Calu3 (cell line): ENCODE measurements at places on chromosomes 2 and 18.
A peak's percentile ranks its signal among the peaks of the same experiment; 100 is the strongest.

- DNase-seq: no peak
These were observed 29.3 kb upstream of the ACAA2 start for GRCh38 chr18:49842656-49843055.

GRCh38 chr2:50726186-50726585, 305.7 kb downstream of the NRXN1 start:
- no peak for DNase-seq

GRCh38 chr18:50065039-50065438, 129.9 kb downstream of the MYO5B start:
- DNase-seq: no peak

DNA sequence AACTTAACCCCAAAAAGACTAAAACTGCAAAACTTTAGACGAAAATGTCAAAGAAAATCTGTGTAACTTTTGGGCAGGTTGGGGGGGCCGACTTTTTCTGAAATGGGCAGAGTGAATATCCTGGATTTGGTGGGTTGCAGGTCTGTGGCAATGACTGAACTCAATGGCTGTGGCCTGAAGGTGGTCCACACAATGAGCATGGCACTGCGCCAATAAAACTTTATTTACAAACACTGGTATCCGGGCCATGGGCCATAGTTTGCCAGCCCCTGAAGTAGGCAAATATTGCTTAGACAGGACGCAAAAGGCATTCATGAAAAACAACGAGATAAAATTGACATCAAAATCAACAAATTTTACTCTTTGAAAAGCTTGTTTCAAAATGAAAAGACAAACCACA, 66.2 kb downstream of the RTP5 start:
- DNase-seq: no peak

- DNase-seq: no peak
These were observed 631.2 kb downstream of the CPS1 start for GRCh38 chr2:211187602-211188001.

DNA sequence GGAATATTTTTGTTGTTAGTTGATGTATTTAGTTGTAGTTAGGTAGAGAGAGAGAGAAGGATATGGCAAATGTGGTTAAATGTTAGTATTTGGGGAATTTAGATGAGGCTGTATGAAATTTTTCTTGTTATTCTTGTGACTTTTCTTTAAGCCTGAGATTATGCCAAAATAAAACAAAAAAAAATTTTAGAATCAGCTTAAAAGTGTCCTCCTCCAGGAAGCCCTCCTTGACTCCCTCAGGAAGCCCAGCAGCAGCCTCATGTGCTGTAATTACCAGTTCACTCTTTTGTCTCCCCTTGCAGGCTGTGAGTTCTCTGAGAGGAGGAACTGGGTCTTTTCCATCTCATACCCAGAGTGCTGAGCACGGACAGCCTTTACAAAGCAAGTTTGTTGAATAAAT, 243.5 kb downstream of the TFCP2L1 start:
- DNase-seq: no peak

DNA sequence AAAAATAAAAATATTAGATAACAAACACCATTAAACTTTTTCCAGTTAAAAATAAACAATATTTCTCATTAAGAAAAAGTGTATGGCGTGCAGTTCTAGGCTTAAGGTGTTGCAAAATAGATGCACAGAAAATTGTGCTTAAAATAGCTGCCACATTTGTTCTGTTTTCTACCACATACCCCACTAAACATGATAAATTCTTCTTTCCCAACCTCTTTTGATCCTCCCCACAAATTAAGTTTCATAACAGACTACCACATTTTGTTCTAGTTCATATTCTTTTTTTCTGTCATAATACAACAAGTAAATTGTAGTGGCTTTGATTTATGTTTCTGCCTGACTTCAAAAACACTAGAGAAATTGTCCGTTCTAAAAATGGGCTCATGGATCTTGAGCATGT, 64.5 kb downstream of the ARHGAP28 start:
- DNase-seq: no peak

DNA sequence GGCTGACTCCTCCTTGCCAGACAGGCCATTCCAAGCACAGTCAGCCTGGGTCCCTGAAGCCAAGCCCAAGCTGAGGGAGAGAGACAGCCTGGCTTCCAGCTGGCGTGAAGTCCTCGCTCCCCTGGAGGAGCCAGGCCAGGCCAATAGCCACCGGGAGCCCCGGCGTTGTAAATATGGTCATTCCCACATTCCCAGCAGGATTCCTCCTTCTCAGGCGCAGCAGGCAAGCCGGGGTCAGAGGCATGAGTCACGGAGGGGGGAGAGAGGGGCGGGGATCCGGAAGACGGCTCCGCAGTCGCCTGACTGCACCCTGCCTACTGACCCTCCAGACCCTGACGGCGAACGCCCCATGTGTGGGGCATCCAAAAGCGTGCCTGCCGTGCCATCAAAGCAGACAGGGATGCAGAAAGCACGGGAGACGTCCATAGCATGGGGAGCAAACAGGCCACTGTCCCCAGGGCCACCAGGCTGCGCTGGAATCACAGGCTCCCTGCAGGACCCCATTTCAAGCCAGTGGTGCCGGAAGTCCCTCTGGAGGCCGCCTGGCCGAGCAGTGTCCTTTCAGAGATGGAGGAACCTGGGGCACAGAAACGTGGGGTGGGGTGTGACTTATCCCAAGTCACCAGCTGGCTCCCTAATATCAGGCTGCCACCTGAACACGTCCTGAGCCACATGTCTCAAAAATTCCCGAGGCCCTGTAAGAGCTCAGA, 48.2 kb downstream of the TWIST2 start:
- peak; percentile 31 for DNase-seq

- peak; percentile 61 for DNase-seq
These were observed 5.6 kb downstream of the PAX8 start for GRCh38 chr2:113273027-113273551.

GRCh38 chr18:29418136-29418535, 1241.2 kb upstream of the CDH2 start:
- DNase-seq: no peak

DNA sequence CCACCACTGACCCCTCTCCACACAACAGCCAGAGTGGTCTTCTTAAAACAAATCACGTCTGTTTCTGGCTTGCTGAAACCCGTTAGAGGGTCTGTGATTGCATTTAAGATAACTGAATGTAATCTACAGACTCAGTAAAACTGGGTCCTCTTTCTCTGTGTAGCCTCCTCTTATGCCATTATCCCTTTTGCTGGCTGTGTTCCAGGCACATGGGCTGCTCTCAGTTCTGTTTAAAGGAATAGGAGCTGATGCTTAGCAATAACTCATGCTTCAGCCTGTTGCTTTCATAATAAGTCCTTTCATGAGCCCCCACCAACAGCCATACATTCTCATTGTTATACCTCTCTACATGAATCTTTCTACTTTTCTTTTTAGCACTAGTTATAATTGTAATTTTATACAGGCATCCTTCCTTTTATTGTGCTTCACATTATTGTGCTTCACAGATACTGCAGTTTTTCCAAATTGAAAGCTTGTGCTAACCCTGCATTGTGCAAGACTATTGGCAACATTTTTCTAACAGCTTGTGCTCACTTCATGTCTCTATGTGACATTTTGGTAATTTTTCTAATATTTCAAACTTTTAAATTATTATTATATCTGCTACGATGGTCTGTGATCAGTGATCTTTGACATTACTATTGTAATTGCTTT, 782.6 kb downstream of the MBD2 start:
- no peak for DNase-seq

GRCh38 chr18:55999641-56000040, 411.6 kb upstream of the TCF4 start:
- DNase-seq: no peak

DNA sequence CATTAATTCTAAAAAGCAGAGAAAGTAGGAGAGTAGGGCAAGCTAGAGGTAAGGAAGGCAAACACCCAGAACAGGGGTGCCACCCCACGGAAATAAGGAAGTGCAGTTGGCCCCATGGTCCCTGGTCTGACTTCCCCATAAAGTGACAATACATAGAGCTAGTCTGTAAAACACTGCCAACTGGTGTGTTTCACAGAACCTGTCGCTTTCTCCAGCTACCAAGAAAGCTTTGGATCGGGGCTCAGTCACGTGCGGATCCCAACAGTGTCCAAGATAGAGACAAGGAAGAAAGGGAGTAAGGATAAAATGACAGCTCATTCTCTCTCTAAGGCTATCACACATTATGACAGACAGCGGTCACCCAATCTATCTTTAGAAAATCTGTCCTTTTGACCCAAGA, 36.4 kb downstream of the TBC1D8 start:
- no peak for DNase-seq

GRCh38 chr2:165456027-165456426, 13.5 kb upstream of the CSRNP3 start:
- DNase-seq: no peak

- DNase-seq: no peak
These were observed 16.0 kb downstream of the CD28 start for GRCh38 chr2:203722411-203722810.

DNA sequence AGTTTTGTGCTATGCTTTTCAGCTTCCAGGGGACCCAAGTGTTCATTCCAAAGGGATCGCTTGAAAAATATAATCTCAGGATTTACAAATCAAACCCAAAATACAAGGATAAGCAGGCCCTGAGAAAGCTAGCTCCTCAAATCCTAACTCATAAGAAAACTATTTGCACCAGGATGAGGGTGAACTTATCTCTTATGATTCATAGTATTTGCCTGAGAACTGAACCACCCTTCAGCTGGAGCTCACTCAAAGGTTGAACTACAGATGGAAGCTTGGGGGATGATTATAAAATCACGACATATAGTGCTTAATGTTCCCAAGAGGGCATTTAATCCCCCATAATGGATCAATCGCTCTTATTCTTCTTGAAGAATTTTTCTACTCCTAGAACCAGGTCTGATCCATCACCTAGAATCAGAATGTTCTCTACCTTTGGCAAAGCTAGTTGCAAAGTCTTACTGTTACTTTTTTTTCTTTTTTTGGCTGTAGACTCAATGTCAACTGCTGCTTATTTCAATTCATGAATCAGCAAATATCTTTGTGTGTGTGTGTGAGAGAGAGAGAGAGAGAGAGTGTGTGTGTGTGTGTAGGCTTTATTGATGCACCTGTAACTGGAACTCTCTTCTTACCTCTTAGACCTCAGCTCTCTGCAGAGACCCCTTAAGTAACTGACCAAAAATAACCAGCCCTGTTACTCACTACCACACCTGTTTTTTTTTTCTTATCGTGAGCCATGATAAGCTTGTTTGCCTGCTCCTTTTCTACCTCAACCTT, 44.8 kb downstream of the ARL4C start:
- no peak for DNase-seq

DNA sequence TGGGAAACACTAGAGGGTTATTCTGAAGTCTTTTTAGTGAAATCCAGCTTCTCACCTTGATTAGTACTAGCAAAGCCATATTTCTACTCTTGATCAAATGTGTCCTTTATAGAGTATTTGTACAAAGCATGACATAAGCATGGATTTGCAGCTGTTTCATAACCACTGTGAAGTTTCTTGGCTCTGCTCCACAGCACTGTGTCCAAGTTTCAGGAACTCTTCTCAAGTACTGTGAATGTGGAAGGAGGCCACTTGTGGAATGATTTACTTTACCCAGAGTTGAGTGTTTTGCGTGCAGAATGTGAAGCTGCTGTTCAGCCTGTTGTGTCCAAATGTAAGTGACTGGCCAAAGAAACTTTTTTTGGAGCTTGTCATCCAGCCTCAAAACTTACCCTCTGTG, 16.2 kb upstream of the MAPRE2 start:
- no peak for DNase-seq

DNA sequence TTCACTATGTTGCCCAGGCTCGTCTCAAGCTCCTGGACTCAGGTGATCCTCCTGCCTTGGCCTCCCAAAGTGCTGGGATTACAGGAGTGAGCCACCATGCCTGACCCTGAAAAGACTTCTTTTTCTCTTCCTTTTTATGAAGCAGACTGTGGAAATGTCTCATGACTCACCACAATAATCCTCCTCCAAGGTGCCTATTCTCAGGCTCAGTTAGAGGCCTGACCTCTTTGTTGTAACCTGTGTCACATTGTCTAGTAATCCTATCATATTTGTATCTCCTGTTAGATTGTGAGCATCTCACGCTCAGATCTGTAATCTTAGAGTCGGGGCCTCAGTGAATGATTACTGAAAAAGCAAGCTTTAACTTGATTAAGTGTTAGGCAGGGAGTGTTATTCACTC, 18.3 kb upstream of the TAF4B start:
- DNase-seq: no peak

DNA sequence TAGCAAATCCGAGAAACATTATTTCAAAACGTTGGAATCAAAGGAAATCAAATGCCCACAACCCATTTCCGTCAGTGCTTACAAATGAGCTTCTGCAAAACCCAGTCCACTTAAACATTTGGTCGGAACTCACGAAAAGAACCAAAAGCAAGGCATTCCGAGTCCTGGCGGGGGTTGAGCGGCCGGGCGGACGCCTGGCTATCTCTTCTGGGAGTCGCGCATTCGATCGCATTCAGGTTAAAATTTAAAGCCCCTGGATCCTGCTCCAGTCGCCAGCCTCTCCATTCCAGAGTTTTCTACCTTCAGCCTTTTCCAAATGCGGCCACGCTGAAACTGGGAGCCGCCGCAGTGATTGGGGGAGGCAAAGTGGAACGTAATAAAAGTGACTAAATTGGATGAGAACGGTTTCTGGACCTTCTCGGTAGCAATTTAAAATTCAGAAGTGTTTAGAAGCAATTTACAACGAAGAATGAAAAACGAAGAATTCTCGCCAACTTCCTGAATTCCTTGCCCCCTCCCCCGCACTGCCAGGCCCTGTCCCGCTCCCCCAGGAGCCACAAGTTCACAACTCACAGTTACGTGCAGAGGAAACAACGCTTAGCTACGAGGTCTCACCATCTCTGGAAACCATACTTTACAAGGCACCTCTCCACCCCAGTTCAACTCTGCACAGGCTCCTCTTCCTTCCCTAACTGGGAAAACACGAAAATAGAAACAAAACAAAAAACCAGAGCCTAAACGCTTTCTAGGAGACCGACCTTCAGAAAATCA, 1.7 kb upstream of the GATA6 start:
- DNase-seq: peak; percentile 58

DNA sequence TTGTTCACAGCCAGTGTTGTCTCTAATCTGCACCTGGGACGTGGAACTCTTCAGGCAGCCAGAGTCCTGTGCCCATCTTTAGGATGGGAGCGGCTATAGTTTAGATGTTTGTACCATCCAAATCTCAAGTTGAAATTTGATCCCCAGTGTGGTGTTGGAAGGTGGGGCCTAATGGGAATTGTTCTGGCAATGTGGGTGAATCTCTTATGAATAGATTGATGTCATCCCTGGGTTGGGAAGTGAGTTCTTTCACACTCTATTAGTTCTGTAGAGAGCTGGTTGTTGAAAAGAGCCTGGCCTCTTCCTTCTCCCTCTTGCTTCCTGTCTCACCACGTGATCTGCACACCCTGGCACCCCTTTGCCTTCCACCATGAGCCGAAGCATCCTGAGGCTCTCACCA, 300.9 kb downstream of the TXNL1 start:
- DNase-seq: no peak

- DNase-seq: no peak
These were observed 1453.1 kb upstream of the SLC39A10 start for GRCh38 chr2:194203898-194204297.

GRCh38 chr2:226772389-226773179, 27.0 kb downstream of the IRS1 start:
- no peak for DNase-seq

- no peak for DNase-seq
These were observed 205.1 kb downstream of the DNAH7 start for GRCh38 chr2:195863564-195863963.

- no peak for DNase-seq
These were observed 55.6 kb downstream of the SOWAHC start for GRCh38 chr2:109669731-109670130.
